ENCODE measurements at places on chromosomes 6 and 20. TPM values are rescaled to one million over a fixed set of nuclear protein-coding genes. Genes with fewer than 3 reads are reported as not detected.

Gene CCN6
- total RNA-seq, result not detected

Gene SPATS1
- total RNA-seq, result not detected

GRCh38 chr20:4088766-4089165 is 73.4 kb upstream of the RNF24 start:
- no peak for DNase-seq

GRCh38 chr20:53926428-53927028 is 143.9 kb downstream of the BCAS1 start:
- no peak for DNase-seq

Gene DEFB123
- total RNA-seq, result not detected

Gene ATP9A
- 6.4 TPM for total RNA-seq

Gene PDE10A
- total RNA-seq, result 2.4 TPM

GRCh38 chr6:46651006-46651405 is 1.6 kb downstream of the CYP39A1 start:
- DNase-seq, result no peak

GRCh38 chr6:44560458-44561059 is 173.1 kb downstream of the CDC5L start:
- DNase-seq, result no peak

DNA sequence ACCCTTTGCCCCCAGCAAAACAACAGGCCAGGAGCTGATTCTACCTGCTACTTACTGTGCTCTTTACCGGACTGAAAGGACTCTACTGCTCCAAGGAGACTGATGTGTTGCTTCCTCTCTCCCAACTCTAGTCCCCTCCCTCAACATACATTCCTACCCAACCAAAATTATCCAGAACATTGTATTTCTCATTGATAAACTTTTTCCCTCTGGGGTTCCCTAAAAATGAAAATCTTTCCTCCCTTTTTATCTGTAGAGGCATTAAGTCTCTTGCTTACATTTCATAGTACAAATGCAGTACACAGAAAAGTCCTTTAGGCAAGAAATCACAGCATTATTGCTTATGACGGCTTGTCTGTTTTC is 940 bp upstream of the HS3ST5 start:
- no peak for DNase-seq
